ENCODE measurements at places on chromosomes 3 and 15.

- DNase-seq, result no peak
Observed at GRCh38 chr3:149575213-149575960, 82.4 kb downstream of the WWTR1 start.

- DNase-seq, result no peak
Observed at GRCh38 chr15:23734862-23735261, 47.8 kb upstream of the NDN start.

DNA sequence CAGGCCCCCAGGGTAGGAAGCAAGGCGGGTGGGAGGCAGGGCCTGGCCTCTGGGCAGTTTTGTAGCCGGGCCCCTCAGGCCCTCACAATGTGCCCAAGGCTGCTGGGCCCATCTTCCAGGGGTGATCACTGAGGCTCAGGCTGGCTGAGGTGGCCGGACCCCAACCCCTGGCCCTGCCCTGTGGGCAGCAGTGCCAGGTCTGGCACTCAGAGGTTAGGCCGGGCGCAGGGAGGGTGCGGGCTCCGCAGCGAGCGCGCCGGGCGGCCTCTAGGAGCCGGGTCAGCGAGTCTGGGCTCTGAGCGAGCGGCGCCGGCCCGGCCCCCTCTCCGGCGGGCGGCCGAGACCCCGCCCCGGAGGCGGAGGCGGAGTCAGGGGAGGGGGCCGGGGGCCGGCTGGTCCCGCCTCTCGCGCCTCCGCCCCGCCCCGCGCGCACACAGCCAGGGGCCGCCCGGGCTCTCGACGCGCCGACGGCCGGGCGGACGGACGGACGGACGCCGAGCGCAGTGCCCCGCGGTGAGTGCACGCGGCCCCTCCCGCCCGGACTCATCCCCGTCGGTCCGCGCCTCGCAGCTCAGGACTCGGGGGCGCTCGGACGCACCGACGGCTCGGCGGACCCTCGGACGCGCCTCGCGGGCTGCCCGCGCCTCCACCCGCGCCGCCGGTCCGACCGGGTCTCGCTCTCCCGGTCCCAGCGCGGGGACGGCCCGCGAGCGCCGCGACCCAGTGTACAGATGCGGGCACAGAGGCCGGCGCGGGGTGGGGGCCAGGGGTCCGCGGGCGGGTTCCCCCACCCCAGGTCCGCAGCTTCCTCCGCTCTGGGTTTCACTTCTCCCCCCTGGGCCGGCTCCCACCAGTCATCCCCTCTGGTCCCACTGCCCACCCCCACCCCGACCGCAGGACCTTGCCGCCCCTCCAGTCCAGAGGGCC is at the start of gene FBLN2:
FBLN2 (plus strand) TSS at position 430 of the 927 bp plus-strand sequence. CDS start 21,231 bp downstream, outside the sequence.
- DNase-seq, result no peak

DNA sequence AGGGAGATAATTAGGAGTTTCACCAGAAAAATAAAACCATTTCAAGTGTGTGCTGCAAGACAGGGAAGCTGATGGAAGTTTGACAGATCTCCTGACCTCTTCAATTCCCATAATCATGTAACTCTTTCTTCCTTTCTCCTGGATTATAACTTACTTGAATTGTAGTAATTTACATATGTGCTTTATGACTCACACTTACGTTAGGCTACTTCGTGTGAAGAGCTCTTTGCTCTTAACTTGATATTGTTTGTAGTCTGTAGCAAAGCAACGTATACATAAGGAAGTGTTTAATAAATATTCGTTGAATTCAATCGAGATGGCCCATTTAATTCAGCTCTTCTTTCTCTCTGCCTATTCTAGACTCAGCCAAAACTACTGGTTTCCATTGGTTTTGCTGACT is 23.5 kb downstream of the ROBO2 start:
- no peak for DNase-seq

DNA sequence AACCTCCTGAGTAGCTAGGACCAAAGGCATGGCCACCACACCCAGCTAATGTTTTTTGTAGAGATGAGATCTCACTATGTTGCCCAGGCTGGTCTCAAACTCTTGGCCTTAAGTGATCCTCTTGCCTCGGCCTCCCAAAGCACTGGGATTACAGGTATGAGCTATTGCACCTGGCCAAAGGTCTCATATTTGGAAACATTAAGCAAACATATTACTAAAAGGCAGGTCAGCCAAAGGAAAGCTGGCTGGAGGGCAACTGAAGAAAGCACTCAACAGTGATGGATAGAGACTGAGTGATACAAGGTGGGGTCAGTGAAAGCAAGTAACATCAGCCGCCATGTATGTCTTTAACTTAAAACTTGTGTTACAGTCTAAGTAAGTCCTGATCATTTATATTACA is 57.5 kb downstream of the TBC1D2B start:
- no peak for DNase-seq

GRCh38 chr15:57496946-57497869 is 94.5 kb upstream of the MYZAP start:
- peak; percentile 63 for DNase-seq

DNA sequence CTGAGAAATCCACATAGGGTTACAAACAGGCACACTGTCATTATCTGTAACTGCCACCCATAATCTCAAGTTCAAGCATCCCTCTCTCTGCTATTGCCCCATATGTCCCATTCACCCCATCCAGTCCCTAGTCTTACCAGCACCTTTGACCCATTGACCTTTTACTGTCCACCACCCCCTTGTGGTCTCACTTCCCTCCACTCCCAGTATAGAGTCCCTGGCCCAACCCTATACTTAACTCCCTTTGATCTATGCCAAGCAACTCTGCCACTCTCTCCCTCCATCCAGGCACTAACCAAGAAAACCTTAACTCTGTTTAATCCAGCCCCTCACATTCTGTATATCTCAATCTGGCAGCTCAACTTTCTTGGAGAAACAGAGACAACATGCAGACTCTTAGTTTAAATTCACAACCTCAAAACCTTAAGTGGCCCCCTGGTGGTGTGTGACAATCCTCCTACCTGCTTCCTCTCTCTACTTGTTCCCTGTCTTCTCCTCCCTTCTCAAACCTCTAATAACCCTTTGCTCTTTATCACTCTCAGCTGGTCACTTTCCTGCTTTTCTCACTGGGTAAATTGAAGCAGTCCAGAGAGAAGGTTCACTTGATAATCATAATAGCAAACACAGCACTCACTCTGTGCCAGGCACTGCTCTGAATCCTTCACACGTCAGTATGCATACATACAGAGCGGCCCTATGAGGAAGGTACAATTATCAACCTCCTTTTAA is 162.7 kb downstream of the STT3B start:
- peak; percentile 52 for DNase-seq

DNA sequence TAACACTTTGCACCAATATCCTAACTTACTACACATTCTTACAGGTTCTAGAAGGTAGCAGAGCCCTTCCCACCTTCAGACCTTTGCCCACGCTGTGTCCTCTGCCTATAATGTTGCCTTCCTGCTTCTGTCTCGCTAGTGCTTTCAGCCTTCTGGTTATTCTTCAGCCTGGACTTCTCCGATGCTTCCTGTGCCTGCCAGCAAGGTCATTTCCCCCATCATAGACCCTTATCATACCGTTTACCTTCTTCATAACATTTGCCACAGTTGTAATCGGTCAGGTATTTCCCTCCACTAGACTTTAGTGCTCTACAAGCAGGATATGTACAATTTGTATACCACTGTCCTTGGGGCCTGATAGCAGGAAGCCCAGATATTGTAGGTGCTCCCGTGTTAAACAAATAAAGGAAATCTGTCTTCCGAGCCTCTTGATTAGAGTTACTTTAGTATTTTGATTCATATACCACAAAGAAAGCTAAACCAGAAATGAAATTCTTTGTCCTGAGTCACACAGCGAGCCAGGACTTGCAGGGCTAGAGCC is 35.8 kb upstream of the CMTM7 start:
- DNase-seq, result no peak

GRCh38 chr3:62922326-62922725 is 47.1 kb upstream of the CADPS start:
- DNase-seq, result no peak

DNA sequence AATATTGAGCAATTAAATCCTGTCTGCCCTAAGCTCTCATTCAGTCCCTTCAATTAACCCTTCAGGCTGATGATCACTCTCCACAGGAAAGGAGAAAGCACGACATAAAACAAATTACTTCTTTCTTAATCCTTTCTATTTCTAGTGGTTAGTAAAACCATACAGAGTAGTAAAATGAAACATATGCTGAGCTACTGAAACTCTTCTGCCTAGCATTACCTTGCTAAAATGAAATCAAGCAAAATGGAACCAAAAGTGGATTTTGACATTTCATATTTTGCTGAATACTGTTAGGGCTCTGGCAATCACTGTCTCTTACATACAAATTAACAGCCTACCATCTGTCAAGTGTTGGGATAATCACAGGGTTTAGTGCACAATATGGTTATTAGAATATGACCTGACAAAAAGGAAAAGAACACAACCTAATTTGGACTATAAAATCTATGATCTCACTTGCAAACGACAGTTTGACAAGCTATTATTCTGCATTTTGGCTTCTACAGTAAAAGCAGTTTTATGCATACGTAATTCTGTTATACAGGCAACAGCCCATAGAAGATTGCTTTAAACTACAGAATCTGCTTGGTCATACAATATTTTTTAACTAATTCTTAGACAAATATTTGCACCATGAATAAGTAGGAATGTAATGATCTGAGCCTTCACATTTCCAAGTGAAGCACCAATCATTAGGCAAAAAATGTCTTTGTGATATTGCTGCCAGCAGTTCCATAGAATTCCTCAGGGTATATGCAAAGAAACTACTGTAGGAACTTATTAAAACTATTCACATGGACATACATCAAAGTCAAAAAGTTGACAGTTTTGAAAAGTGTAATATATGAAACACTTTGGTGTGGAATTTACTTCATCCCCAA is 105.0 kb downstream of the FHIT start:
- DNase-seq, result no peak

GRCh38 chr3:189070965-189071364 is 100.8 kb upstream of the TPRG1 start:
- no peak for DNase-seq

GRCh38 chr3:145087038-145087437 is 1073.9 kb downstream of the PLOD2 start:
- no peak for DNase-seq

DNA sequence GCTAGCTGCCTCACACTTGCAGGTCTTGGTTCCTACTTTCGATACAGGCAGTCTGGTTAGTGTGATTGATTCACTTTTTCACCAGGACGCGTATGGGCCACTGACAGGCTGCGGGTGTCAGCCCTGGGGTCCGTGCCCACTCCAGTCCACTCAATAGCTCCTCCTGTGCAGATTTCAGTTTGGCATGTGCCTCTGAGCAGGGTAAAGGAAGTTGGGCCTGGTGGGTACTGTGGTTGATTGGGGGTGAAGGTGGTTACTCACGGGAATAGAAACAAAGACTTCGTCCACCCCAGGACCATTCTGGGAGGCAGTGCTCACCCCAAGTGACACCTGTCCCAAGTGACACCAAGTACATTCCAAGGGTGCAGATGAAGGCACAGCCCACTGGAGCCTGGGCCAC is 62.3 kb downstream of the EPHB1 start:
- DNase-seq, result no peak

GRCh38 chr3:112115806-112116383 is 17.2 kb downstream of the GCSAM start:
- DNase-seq, result no peak

GRCh38 chr3:196886144-196886543 is 18.4 kb downstream of the SENP5 start:
- no peak for DNase-seq

DNA sequence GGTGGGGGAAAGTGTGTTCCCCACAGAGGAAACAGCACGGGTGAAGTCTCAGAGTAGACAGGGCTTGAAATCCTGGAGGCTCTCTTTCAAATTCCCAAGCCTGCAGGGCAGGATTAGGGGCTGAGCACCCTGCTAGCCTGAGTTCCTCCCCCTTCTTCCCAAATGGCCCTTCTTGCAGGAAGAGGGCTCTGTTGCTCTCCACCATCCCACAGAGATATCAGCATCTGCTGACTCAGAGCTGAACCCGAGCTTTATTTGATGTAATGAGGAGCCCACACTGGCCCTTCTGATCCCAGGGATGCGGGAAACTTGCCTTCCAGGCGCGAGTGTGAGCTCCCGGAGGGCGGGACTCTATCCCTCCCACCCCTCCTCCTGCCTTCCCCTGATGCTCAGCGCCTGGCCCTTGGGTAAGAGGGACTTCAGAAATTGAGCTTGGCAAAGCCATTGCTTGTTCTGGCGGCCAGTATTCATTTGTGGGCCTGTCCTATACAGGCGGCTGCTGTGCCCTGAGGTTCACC is 1.4 kb upstream of the STRA6 start:
- DNase-seq, result no peak

DNA sequence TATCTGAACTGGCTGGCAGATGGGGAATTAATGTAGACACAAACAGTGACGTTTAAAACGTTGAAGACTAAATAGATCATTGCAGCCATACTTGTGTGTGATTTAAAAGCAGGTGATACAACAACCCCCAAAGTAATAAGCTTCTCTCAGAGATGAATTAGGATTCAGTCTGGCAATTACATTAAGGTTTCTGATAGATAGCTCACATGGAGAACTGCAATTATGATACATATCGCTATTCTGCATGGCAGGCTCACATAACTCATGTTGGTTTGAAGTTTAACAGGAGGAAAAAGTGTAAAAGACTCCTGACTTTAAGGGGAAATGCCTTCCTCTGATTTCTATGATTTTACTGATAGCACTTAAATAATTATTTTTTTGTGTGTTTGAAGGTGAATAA is 196.9 kb downstream of the CLSTN2 start:
- DNase-seq, result no peak

DNA sequence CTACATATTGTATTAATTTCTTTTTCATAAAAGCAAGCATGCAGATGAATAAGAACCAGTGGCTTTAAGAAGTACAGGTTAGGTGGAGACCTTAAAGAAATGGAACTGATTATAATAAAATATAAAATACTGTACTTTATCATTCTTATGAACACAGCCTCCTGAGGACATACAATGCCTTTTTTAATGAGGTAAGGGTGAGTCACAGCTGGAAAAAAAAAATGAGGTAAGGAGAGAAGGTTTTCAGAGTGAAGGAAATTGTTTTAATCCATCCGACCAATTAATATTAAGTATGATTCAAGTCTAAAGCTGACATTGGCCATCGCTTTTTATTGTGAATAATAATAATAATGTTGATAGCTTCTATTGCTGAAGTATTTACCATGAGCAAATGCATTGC is 170.3 kb upstream of the SOX2 start:
- DNase-seq, result no peak

DNA sequence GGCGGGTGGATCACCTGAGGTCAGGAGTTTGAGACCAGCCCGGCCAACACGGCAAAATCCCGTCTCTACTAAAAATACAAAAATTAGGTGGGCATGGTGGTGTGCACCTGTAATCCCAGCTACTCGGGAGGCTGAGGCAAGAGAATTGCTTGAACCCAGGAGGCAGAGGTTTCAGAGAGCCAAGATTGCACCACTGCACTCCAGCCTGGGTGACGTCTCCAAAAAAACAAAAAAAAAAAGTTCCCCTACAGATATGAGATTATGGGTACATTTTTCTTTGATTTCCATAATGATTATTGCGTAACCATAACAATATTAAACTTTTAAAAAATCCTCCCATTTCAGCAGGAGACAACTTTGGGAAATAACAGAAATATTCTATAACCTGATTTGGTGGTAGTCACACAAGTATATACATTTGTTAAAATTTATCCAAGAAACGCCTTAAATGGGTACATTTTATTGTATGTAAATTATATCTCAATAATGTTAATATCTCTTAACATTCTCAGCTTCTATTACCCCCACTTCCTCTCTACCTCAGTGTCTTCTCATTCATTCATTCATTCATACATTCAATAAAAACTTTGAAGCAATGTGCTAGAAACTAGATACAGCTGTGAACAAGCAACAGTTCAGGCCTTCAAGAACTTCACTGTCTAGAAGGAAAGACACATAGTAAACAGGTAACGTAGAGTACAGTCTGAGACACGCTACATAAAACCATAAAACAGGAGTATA is 6.6 kb downstream of the UBR1 start:
- no peak for DNase-seq

Data from HuH-7 (cell line).